Activated T-helper 17 cell treated with anti-CD3 and anti-CD28 coated beads, Interleukin-2, amount 50 U/mL, for 72 hours (primary cell): ENCODE measurements at places on chromosomes 2 and 18. TPM values are rescaled to one million over a fixed set of nuclear protein-coding genes. Genes with fewer than 3 reads are reported as not detected.
A peak's percentile ranks its signal among the peaks of the same experiment; 100 is the strongest.

DNA sequence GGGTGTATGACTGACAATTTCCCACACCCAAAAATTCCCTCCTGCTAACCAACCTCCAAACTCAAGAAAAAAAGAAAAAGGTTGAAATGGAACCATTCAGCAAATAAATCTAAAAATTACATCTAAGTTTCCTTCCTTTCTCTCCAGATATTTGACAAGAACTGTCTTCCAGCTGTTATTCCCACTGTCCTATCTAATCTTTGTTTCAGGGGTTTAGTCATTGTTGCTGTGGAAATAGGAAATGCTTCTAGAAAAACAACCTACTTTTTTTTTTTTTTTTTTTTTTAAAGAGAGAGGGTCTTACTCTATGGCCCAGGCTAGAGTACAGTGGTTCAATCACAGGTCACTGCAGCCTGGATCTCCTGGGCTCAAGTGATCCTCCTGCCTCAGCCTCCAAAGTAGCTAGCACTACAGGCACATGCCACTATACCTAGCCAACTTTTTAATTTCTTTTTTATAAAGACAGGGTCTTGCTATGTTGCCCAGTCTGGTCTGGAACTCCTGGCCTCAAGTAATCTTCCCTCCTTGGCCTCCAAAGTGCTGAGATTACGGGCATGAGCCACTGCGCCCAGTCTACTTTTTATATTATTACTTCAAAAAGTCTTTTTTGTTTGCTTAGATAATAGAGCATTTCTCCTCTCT is 88.1 kb downstream of the ITSN2 start:
- ATAC-seq = no peak

DNA sequence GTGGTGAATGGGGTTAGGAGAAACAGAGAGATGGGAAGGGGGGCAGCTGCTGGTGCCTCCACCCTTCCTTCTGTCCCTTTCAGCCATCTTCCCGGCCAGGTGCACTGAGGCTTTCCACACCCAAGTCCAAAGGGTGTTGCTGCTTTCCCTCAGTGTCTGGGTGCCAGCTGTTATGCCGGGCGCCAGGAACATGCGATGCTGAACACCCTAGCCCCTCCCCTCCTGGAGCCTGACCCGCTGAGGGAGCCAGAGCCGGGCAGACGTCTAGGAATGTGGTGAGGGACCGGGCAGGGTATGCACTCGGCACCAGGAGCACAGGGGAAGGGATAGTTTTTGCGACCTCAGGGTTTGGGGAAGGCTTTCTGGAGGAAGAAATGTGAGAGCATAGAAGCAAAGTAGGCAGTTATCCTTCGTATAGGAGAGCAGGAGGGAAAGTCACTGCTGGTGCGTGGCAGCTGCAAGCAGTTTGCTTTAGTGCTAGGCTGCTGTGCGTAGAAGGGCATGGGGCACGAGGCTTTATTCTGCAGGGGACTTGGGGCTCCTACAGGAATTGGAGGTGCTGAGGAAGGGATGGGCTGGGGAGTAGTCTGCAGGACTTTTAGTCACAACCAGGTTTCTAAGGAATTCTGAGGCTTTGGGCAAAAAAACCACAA is 147.7 kb downstream of the TSN start:
- ATAC-seq = no peak

GRCh38 chr2:73232403-73233153 is 461 bp downstream of the PRADC1 start:
- ATAC-seq = no peak

DNA sequence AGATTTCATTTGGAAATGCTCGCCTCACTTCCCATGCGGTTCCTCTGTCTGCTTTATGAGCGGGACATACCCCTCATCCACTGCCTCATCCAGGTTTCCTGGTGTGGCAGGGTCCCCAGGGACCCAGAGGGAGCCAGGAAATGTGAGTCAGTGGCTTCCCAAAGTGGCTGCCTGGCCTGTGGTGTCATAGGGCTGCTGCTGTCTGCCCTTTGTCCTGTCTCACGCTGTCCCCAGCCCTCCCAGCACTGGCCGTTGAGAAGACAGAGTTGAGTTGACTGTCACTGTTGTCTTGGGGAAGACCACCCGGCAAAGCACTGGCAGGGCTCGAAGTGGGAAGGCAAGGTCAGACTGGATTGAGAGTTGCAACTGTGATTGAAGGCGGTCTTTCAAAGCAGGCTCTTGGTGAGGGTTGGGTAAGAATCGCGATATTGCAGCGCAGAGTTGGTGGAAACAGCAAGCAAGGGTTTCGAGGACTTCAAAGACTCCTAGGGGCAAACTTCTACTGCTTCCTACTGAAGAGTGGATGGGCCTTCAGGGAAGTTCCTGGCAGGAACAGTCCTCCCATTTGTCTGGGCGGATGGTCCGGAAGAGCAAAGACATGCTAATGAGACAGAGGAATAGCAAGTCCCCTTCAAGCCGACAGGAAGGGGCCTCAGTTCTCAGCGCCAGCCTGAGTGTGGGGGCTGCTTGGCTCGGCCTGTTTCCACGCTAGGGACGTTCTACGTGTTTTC is 33.9 kb downstream of the RAB31 start:
- ATAC-seq = no peak

GRCh38 chr2:235868224-235868623 is 300.0 kb downstream of the GBX2 start:
- no peak for ATAC-seq

DNA sequence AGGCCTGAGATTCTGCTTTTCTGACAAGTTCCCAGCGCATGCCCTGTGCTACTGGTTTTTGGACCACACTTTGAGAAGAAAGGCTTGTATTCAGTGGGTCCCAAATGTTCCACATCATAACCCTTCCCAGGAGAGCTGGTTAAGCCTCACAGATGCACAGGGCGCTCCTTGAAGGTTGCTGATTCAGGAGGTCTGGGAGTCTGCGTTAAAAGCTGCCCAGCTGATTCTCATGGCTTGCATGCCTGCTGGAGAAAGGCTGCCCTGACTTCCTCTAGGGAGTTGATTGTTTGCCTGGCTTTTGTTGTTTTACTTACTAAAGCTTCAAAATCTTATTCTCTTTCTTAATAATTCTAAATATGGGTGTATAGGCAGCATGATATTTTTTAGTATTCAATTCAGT is 20.7 kb downstream of the CRYGD start:
- no peak for ATAC-seq

DNA sequence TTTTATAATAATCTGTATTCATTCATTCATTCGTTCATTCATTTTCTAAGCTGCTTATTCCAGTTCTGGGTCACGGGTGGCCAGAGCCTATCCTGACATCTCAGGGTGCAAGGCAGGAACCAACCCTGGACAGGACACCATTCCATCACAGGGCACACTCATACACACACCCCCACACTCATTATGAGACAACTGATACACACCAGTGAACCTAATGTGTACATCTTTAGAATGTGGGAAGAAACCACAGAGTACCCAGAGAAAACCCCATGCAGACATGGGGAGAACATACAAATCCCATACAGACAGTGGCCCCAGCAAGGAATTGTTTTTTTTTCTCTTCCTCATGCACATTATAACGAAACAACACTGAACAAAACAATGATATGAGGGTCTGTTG is 54.7 kb downstream of the RTN4 start:
- peak; percentile 61 for ATAC-seq

- ATAC-seq = no peak
Measured at GRCh38 chr18:74819433-74820059, 221.9 kb downstream of the ZNF407 start.

GRCh38 chr2:199163613-199164458 is 293.9 kb downstream of the SATB2 start:
- no peak for ATAC-seq

- peak; percentile 45 for ATAC-seq
Measured at GRCh38 chr2:46216213-46216612, 81.0 kb upstream of the EPAS1 start.

DNA sequence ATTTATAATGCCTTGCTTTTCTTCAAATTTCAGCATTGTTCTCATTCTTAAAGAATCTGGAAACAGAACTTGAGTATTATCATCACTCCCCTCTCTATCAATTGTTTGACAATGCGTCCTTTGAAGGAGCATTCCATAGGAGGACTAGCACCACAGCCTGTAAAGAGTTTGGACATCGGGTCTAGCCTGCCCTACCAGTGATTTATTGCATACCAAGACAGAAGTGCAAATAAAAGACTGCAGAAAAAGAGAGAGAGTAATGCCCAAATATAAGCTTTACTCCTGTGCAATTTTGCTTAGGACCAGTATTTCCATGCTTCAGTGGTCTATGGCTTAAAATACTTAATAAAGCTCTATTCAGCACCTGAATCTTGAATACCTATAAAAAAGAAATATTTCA is 55.4 kb upstream of the MAP2 start:
- no peak for ATAC-seq

GRCh38 chr2:268323-268722 is 3.6 kb downstream of the ACP1 start:
- ATAC-seq = no peak

The ERBB4 gene
- total RNA-seq = not detected

The ATIC gene
- 247 TPM for total RNA-seq

The GALNT14 gene
- 0.52 TPM for total RNA-seq
